ENCODE measurements at places on chromosomes 4 and X. TPM values are rescaled to one million over a fixed set of nuclear protein-coding genes. Genes with fewer than 3 reads are reported as not detected.

DNA sequence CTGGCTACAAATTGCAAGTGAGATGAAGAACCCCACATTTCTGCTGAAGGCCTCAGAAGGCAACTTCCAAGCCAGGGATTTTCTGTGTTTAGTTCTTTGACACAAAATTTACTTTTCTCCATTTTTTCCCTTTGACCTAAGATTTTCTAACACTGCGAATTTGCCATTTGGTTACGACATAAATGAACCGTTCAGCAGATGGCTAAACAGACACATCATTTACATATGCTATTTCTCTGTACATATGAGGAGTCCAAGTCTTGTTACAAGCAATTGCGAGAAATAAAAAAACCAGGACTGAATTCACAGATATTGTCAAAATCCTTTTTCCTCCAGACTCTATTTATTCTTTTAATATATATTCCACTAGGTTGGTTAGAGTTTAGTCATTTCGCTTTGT is 978.6 kb downstream of the NLGN4X start:
- no peak for DNase-seq

GRCh38 chr4:68180849-68181526 is 51.3 kb upstream of the TMPRSS11F start:
- DNase-seq = no peak

GRCh38 chr4:120843849-120844527 is 78.5 kb downstream of the PRDM5 start:
- no peak for DNase-seq

GRCh38 chrX:136585262-136585661 is 53.2 kb downstream of the VGLL1 start:
- DNase-seq = no peak

SAGE1 gene
- total RNA-seq = not detected

EXOC1L gene
- total RNA-seq = not detected

- DNase-seq = no peak
Observed at GRCh38 chr4:175891851-175892250, 79.8 kb upstream of the GPM6A start.

ANXA3 gene
- 243 TPM for total RNA-seq

DNA sequence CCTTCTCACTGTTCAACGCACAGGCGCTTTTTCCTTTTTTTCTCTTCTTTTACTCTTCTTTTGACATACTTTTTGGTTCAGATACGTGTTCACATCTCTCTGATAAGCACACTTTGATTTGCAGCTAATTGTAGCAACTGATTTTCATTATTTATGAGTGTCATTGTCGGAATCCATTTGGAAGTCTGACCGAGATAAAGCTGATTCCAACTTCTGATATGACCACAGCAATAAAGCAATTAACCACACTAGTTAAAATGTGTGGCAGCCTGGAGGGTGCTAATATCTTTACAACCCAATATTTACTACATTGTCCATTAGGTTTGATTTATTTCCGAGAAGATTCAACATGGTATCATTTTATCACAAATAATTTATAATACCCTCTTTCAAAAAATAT is 101.8 kb downstream of the TENM3 start:
- DNase-seq = no peak

DNA sequence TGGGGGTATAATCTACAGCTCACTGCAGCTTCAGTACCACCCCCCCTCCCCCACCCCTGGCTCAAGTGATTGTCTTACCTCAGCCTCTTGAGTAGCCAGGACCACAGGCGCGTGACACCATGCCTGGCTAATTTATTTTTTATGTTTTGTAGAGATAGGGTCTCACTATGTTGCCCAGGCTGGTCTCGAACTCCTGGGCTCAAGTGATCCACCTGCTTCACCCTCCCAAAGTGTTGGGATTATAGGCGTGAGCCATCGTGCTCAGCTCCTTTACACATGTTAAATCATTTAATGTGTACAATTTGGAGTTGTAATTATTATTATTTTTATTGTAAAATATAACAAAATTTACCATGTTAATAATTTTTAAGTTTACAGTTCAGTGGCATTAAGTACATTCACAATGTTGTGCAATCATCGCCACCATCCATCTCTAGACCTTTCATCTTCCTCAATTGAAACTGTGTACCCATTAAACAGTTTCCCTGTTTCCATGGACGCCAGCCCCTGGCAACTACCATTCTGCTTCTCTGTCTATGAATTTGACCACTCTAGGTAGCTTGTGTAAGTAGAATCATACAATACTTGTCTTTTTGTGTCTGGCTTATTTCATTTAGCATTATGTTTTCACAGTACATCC is 6.1 kb downstream of the SLAIN2 start:
- DNase-seq = no peak
